Aorta (tissue), 5 donors: ENCODE measurements at places on chromosomes 1 and 21. TPM values are rescaled to one million over a fixed set of nuclear protein-coding genes. Genes with fewer than 3 reads are reported as not detected.

- no peak overlapping the region for H3K27ac ChIP-seq
- DNase-seq: no peak
- H3K4me1 ChIP-seq: no peaks in the 10 kb centered on the region
- H3K27me3 ChIP-seq: no peaks in the 10 kb centered on the region
- H3K36me3 ChIP-seq: no peaks in the 10 kb centered on the region
These were observed 25.5 kb upstream of the ZNF496 start for GRCh38 chr1:247357052-247357780.

- no peaks in the 10 kb centered on the region for H3K27me3 ChIP-seq
- no peak for DNase-seq
- H3K4me3 ChIP-seq: peak overlapping the region; percentile 77
- peak overlapping the region; percentile 16 for H3K27ac ChIP-seq
These were observed 884 bp upstream of the LRRC8C start for GRCh38 chr1:89631816-89632656.

Gene EPS8L3
- total RNA-seq: not detected

- H3K4me1 ChIP-seq: no peaks in the 10 kb centered on the region
- no peaks in the 10 kb centered on the region for H3K27me3 ChIP-seq
- peaks cover 16% of the 10 kb centered on the region for H3K36me3 ChIP-seq
- H3K4me3 ChIP-seq: no peak overlapping the region
- H3K27ac ChIP-seq: no peak overlapping the region
These were observed 85.7 kb downstream of the NRDC start for GRCh38 chr1:51792864-51793263.

Gene PLA2G2D
- 0.33 TPM for total RNA-seq

DNA sequence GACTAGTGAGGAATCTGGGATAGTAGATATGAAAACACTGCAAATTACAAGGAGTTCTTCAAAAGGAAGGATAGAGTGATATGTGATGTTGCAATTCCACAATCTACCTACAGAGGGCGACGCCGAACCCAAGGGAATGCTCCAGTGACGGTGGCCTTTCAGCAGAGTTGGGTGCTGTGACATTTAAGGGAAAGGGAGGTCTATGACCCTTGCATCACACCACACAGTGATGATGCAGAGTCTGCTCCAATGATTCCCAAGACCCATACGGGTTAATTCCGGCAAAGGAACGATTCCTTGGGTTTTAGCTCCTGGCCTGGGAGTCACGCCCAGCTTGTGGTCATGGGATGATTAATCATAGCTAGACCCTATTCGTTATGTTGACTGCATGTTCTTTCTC, 123.0 kb upstream of the IGSF21 start:
- DNase-seq: no peak
- no peak overlapping the region for H3K27ac ChIP-seq
- H3K4me1 ChIP-seq: no peaks in the 10 kb centered on the region
- H3K27me3 ChIP-seq: no peaks in the 10 kb centered on the region
- no peak overlapping the region for H3K4me3 ChIP-seq
- no peaks in the 10 kb centered on the region for H3K36me3 ChIP-seq

DNA sequence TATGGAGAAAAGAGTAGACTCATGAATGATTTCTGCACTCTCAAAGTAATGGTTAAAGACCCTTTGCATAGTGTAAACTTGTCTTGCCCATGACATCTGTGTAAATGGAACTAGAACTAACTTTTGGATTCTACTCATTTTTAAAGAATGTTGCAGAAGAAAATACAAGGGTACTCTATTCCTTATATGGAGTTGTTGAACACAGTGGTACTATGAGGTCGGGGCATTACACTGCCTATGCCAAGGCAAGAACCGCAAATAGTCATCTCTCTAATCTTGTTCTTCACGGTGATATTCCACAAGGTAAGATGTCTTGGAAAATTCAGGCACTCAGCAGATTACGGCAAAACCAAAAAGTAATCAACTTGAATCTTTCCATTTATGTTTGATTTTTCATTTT, 19.8 kb downstream of the CCT8 start:
- DNase-seq: no peak
- no peaks in the 10 kb centered on the region for H3K27me3 ChIP-seq
- peaks cover 20% of the 10 kb centered on the region for H3K36me3 ChIP-seq
- H3K4me3 ChIP-seq: no peak overlapping the region
- peaks cover 3% of the 10 kb centered on the region for H3K4me1 ChIP-seq

Gene KDF1
- total RNA-seq: not detected

Gene HENMT1
- 3.0 TPM for total RNA-seq

Gene ATP5PO
- 119 TPM for total RNA-seq

- H3K36me3 ChIP-seq: no peaks in the 10 kb centered on the region
- H3K4me1 ChIP-seq: no peaks in the 10 kb centered on the region
- no peak overlapping the region for H3K27ac ChIP-seq
- H3K4me3 ChIP-seq: no peak overlapping the region
- no peaks in the 10 kb centered on the region for H3K27me3 ChIP-seq
These were observed 16.3 kb upstream of the TAS1R2 start for GRCh38 chr1:18875796-18876128.

DNA sequence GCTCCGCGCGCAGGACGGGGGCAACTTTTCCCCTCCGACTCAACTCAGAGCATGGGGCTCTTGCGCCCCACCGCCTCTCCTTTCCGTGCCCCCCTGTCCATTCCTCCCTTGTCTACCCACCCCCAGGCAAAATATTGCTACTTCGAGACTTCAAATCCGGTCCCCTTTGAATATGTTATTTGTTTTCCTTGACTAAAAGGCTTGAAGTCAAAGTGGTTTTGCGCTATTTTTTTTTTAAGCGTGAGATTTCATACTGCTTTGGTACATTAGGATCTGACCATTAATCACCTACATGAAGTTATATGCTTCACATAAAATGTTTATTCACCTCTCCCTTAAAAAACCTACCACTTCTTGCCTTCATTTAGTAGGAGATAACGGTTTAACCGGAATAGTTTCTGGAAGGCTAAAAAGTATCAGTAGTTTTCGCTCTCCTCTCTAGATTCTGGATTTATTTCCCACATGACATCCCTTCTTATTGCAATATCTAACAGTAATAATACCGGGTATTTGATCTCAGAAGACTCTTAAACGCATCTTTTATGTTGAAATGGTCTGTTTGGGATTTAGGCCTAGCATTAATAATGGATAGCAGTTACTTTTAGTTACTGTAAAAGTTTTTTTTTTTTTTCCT, 1.6 kb downstream of the NFIA start:
- H3K27me3 ChIP-seq: no peaks in the 10 kb centered on the region
- DNase-seq: no peak
- H3K4me3 ChIP-seq: peak overlapping the region; percentile 97
- no peaks in the 10 kb centered on the region for H3K4me1 ChIP-seq
- no peaks in the 10 kb centered on the region for H3K36me3 ChIP-seq

Gene GPR137B
- 21.3 TPM for total RNA-seq

Gene OR2W3
- total RNA-seq: 0.39 TPM

DNA sequence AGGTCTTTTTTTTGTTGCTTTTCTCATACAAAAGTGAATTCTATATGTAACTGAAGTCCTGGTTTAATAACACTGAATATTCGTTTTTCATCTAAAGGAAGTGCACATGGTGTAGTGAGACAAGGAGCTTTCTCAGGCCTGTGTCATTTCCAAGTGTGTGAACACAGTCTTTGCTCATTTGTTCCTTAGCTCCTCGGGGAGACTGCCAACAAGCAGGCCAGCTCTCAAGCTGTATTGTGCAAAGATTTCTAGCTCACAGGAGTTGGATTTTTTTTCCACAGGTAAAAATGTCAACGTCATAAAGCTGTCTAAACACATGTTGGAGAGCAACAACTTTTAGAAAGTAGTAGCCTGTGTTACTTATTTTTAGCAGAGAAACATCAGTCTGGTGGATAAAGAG, 87.8 kb upstream of the S1PR1 start:
- H3K4me3 ChIP-seq: no peak overlapping the region
- no peak overlapping the region for H3K27ac ChIP-seq
- no peaks in the 10 kb centered on the region for H3K27me3 ChIP-seq
- H3K4me1 ChIP-seq: no peaks in the 10 kb centered on the region
- DNase-seq: no peak

- H3K27me3 ChIP-seq: no peaks in the 10 kb centered on the region
- no peaks in the 10 kb centered on the region for H3K4me1 ChIP-seq
- H3K36me3 ChIP-seq: no peaks in the 10 kb centered on the region
- H3K27ac ChIP-seq: no peak overlapping the region
These were observed 18.8 kb downstream of the TMCC2 start for GRCh38 chr1:205246351-205247119.

Gene CD58
- total RNA-seq: 28.6 TPM

Gene F3
- 33.3 TPM for total RNA-seq

- H3K27ac ChIP-seq: no peak overlapping the region
- H3K36me3 ChIP-seq: no peaks in the 10 kb centered on the region
- no peak for DNase-seq
- H3K4me1 ChIP-seq: no peaks in the 10 kb centered on the region
- no peak overlapping the region for H3K4me3 ChIP-seq
These were observed 137.1 kb downstream of the PIK3R3 start for GRCh38 chr1:45995298-45995697.

GRCh38 chr1:78289603-78290002, 201.2 kb upstream of the PTGFR start:
- H3K36me3 ChIP-seq: no peaks in the 10 kb centered on the region
- H3K27ac ChIP-seq: no peak overlapping the region
- DNase-seq: no peak
- H3K27me3 ChIP-seq: no peaks in the 10 kb centered on the region
- H3K4me1 ChIP-seq: no peaks in the 10 kb centered on the region

- no peaks in the 10 kb centered on the region for H3K4me1 ChIP-seq
- no peak overlapping the region for H3K4me3 ChIP-seq
- no peaks in the 10 kb centered on the region for H3K36me3 ChIP-seq
- H3K27me3 ChIP-seq: no peaks in the 10 kb centered on the region
These were observed 27.1 kb upstream of the PTPRF start for GRCh38 chr1:43503534-43503933.

Gene SIK1
- 18.1 TPM for total RNA-seq

DNA sequence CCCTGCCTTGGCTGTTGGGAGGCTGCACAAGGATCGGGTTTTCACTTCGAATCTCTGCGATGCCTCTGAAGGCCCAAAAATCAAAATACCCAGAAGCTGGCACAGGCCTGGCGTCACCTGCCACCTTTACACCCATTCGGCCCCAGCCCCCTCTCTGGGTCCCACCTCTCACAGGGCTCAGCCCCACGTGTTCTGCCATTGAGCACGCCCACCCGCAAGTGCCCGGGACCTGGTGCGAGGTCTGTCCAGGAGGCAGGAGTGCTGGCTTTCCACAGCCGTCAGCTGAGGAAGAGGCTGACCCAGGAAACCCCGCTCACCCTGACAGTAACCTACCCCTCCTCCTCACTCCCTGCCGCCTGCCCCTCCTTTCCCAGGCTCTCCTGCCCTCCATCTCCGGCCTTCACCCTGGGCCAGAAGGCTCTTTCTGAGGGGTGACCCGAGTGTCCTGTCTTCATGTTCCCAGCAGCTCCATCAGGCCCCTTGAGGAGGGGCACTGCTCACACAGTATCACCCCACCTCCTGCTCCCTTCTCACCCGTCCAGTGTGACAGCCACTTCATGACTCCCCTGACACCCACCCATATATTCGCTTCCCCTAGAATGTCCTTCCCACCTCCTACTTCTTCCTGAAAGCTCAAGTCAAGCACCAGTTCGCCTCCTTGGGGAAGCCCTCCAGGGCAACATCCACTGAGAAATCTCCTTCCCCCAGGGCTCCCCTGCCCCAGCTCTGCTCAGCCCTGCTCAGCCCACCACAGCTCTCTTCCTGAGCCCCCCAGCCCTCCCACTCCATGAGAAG, 13.5 kb downstream of the RCC2 start:
- peaks cover 5% of the 10 kb centered on the region for H3K36me3 ChIP-seq
- H3K4me3 ChIP-seq: no peak overlapping the region
- H3K27me3 ChIP-seq: no peaks in the 10 kb centered on the region
- no peaks in the 10 kb centered on the region for H3K4me1 ChIP-seq
- H3K27ac ChIP-seq: no peak overlapping the region

Gene KRTAP11-1
- not detected for total RNA-seq

Gene CFAP57
- 0.13 TPM for total RNA-seq

DNA sequence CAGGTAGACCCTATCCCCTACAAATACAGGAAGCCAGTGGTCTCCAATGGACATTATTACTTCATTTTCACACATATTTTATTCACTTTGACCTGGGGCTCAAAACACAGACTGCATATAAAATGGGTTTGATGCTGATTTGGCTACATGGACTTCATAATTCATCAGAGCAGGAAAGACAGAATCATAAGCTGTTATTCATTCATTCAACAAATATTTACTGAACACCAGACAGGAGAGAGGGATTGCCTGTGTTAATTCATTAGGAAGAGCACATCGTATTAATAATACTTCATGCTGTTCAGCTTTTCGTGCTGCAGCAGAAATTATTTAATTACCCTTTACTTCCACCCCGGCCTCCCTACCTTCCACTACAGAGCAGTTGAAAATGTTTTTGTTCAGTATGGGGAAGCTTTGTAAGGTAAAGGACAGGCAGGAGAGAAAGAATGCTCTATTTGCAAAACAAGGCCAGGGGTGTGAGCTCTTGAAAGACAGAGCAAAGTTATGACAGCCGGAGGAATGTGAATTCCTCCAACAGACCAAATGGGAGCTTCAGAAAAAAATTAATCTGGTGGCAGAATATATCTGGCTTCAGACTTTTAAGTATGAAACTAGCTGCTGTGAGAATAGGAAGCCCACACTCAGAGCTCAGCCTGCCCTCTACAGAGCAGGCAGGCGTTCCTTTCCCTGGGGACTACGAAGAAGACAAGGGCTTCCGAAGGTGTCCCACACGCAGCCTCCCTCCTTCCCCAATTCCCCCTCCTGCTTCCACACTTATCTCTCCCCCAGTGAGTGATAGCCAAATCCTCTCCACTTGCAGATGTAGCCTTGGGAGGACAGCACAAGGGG, 58.0 kb downstream of the MDM4 start:
- no peak for DNase-seq
- no peak overlapping the region for H3K4me3 ChIP-seq
- no peaks in the 10 kb centered on the region for H3K4me1 ChIP-seq

Gene RORC
- 0.24 TPM for total RNA-seq

- no peak overlapping the region for H3K4me3 ChIP-seq
- H3K27me3 ChIP-seq: no peaks in the 10 kb centered on the region
- no peak for DNase-seq
- H3K36me3 ChIP-seq: peaks cover 4% of the 10 kb centered on the region
These were observed 12.7 kb downstream of the HNRNPU start for GRCh38 chr1:244851546-244852231.

GRCh38 chr1:27144049-27144748, 10.7 kb downstream of the SLC9A1 start:
- DNase-seq: no peak
- H3K36me3 ChIP-seq: no peaks in the 10 kb centered on the region
- no peaks in the 10 kb centered on the region for H3K4me1 ChIP-seq
- H3K27ac ChIP-seq: no peak overlapping the region

GRCh38 chr21:44732263-44732662, 20.9 kb upstream of the TSPEAR start:
- H3K27me3 ChIP-seq: no peaks in the 10 kb centered on the region
- H3K36me3 ChIP-seq: no peaks in the 10 kb centered on the region
- no peak overlapping the region for H3K27ac ChIP-seq

GRCh38 chr1:46081206-46081605, 51.2 kb downstream of the PIK3R3 start:
- no peak overlapping the region for H3K4me3 ChIP-seq
- DNase-seq: no peak
- no peaks in the 10 kb centered on the region for H3K36me3 ChIP-seq
- H3K4me1 ChIP-seq: no peaks in the 10 kb centered on the region
- H3K27ac ChIP-seq: no peak overlapping the region

GRCh38 chr1:12078938-12079861, 16.1 kb downstream of the TNFRSF8 start:
- H3K4me1 ChIP-seq: no peaks in the 10 kb centered on the region
- DNase-seq: peak; percentile 62
- no peaks in the 10 kb centered on the region for H3K36me3 ChIP-seq
- H3K27me3 ChIP-seq: no peaks in the 10 kb centered on the region

- DNase-seq: no peak
- H3K27ac ChIP-seq: no peak overlapping the region
- no peaks in the 10 kb centered on the region for H3K27me3 ChIP-seq
These were observed 108.7 kb downstream of the RGL1 start for GRCh38 chr1:183913567-183913993.

- H3K4me3 ChIP-seq: no peak overlapping the region
- H3K4me1 ChIP-seq: no peaks in the 10 kb centered on the region
- no peaks in the 10 kb centered on the region for H3K36me3 ChIP-seq
- H3K27me3 ChIP-seq: no peaks in the 10 kb centered on the region
These were observed 6.8 kb downstream of the MYOC start for GRCh38 chr1:171645553-171646248.
